HFFc6 (cell line): ENCODE measurements at places on chromosomes 12 and 14.

DNA sequence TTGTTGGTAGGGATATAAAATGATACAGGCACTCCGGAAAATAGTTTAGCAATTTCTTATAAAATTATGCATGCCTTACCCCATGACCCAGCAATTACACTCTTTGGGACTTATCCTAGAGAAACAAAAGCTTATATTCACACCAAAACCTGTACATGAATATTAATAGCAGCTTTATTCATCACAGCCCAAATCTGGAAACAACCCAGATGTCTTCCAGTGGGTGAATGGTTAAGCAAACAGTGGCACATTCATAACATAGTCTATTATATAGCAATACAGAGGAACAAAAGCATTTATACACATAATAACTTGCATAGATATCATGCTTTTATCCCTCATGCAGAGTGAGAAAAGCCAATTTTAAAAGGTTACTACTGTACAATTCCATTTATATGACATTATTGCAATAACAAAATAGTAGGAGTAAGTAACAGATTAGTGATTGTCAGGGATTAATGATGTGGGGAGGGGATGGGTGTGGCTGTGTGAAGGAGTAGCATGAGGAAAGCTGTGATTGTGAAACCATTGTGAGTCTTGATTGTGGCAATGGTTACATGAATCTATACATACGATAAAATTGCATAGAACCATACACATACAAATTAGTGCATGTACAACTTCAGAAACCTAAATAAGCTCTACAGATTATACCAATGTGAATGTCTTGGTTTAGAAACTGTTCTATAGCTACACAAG lies 363.1 kb upstream of the OR4E1 start:
- no peaks in the 10 kb centered on the region for H3K27me3 ChIP-seq
- H3K27ac ChIP-seq = no peak overlapping the region
- H3K4me1 ChIP-seq = no peaks in the 10 kb centered on the region
- H3K36me3 ChIP-seq = 0 out of 2 replicates have a peak, but pooled peaks cover 3% of the 10 kb centered on the region
- no peak overlapping the region for H3K4me3 ChIP-seq

- H3K4me1 ChIP-seq = peaks cover 49% of the 10 kb centered on the region
- H3K36me3 ChIP-seq = peaks cover 15% of the 10 kb centered on the region
- H3K27me3 ChIP-seq = no peaks in the 10 kb centered on the region; the same call in 1 of the 2 replicates
- peak overlapping the region; percentile 96 for H3K27ac ChIP-seq
These were observed 835 bp downstream of the VEZT start for GRCh38 chr12:95218150-95219133.

- no peak overlapping the region for H3K4me3 ChIP-seq
- DNase-seq = no peak
- peaks cover 10% of the 10 kb centered on the region; the same call in 1 of the 2 replicates for H3K36me3 ChIP-seq
- H3K27me3 ChIP-seq = no peaks in the 10 kb centered on the region; the same call in 1 of the 2 replicates
These were observed 224.4 kb downstream of the NUBPL start for GRCh38 chr14:31785574-31785973.

GRCh38 chr12:127600211-127600610 lies 666.8 kb upstream of the TMEM132C start:
- H3K27me3 ChIP-seq = no peaks in the 10 kb centered on the region
- no peak overlapping the region for H3K4me3 ChIP-seq
- H3K36me3 ChIP-seq = no peaks in the 10 kb centered on the region
- H3K27ac ChIP-seq = no peak overlapping the region
- no peak for DNase-seq
